ENCODE measurements at places on chromosomes 5 and 9.

- DNase-seq: no peak
These were observed 96.8 kb downstream of the FBXO4 start for GRCh38 chr5:42021923-42022322.

DNA sequence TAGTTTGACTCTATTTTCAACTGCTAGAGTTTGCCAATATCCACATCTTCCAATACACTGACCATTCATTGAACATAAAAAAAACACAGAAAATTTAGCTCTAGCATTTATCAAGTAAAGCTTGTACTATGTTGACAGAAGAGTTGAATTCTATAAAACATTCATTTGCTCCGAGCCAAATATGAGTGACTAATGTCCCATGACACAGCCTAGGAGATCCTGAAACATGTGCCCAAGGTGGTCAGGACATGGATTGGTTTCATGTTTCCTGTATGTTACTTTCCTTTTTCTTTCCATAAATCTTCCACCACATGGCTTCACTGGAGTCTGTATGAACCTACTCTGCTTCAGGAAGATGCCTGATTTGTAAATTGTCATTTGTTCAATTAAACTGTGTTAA, 122.4 kb upstream of the PRDM9 start:
- DNase-seq: no peak

GRCh38 chr9:128611600-128612394, 44.9 kb downstream of the DYNC2I2 start:
- DNase-seq: no peak

DNA sequence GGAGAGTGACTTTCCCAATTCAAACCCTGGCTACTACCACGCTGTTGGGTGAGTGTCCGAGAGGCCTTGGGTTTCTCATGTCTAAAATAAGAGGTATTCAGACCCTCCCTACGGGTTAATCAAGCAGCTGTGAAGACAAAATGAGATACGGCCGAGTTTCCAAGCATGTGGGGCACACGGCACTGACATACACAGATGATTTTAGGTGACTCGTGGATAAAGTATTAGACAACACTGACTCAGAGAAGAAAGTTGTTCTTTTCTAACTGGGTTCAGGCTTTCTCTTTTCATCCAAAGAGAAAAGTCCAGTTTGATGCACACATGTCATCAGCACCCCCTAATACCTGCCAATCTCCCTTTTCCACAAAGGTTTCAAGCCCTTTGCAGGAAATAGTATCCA, 15.6 kb downstream of the FOXI1 start:
- DNase-seq: no peak

DNA sequence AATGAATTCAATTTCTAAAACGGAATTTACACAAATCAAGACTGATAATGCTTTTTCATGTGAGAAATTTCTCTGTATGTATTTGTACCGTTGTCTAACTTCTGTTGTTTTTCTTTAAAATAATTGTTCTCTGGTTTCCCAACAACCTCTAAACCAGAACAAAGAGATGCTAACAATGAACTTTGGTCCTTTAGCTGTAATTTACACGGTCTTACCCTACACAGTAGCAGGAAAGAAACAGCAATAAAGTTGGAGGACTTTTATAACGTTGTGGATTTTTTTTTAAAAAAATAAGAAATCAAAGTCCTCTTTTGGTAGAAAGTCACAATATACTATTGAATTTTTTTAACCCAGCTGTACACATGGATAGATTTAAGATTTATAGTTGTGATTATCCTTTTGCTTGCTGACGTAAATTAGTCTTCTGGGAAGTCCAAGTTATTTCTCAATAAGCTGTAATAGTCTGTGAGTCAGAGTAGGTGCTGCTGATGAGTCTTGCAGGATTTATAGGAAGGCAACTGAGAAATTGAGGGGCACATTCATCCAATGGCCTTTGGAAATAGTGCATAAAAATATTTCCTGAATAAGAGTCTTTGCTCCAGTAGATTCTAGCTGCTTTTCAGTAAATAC, 76.8 kb upstream of the PCSK1 start:
- no peak for DNase-seq

- no peak for DNase-seq
These were observed 149.6 kb downstream of the DROSHA start for GRCh38 chr5:31382051-31382878.

DNA sequence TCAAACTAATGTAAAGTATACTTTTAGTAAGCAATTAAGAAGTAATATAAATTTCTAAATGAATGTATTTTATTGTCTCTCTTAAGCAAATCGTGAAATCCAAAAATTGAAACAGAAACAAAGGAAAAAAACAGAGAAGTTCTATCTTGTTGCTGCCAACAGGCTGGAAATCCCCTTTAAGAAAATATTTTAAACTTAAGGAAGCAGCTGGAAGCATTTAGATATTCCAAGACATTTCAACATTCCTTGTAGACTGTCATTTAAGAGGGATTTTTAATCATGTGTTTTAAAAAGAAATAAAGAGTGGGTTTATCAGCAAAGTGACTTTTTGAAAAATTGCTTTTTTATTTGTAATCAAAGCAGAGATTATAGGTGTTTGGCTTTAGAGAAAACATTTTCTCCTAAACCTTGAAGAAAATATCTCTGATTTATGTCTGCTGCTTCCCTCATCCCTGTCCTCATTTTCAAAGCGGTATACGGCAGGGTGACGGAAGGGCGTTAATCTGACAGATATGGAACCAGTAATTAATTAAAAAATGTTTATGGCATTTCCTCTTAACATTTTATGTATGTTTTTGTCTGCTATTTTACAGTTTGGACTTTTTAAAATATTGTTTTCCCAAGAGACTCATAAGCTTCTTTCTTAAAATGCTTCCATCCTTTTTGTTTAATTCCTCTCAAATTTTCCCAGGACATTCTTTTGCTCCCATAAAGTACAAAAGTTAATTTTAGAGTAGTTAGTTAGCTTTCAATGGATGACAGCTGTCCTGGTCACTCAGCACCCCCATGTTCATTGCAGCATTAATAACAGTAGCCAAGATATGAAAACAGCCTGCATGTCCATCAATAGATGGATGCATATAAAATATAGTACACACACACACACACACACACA, 245.6 kb downstream of the LURAP1L start:
- no peak for DNase-seq

DNA sequence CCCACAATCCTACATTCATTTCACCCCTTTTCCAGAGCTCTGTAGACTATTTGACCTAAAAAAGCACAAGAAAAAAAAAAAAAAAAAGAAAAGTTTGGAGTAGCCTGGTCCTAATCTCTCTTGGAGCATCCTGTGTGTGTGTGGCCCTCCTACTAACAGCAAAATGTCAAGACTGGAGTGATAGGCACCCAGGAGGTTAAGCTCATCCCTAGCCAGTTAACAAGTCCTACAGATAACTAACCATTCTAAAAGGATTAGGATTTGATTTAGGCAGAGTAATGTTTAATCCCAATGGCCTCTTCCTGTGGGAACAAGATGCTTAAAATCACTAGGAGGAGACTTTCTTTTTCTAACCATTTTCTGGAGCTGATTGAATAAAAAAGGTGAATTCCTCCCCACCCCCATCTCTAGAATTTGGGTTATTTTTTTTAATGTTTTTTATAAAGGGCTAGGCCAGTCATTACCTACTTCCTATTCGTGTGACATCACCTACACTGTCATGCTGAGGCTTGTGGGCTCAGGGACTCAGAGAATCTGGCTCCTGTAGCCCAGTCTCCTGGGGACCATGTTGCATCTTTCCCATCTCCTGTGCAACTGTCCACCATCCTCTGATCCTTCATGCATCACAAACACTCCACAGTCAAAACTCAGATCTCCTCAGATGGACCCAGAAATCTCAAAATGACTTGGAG, 43.2 kb upstream of the NR3C1 start:
- no peak for DNase-seq

- no peak for DNase-seq
These were observed 2309.8 kb upstream of the WWC1 start for GRCh38 chr5:165981671-165982070.

DNA sequence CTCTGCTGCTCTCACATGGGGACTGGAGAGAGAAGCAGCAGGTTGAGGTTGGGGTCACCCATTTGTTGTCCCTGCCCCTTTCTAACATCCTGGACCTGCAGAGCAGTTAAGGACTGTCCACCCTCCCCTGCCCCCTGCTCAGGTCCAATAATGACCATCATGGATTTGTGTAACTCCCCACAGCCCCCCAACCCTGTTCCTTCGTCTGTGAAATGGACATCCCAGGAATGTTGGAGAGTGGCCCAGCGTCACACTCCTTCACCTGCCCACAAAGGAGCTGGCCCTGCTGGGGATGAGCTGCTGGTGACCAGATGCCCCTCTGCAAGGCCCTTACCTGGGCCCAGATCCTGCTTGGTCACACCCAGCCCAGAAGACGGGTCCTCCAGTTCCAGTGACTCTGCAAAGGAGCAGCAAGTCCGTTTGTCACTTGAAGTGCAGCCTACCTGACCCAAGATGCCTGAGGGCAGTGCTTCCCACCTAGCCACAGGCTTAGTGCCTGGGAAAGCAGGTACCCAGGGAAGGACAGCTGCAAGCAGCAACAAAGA, 10.4 kb downstream of the CD74 start:
- no peak for DNase-seq

GRCh38 chr5:80764786-80765185, 110.0 kb upstream of the DHFR start:
- no peak for DNase-seq

DNA sequence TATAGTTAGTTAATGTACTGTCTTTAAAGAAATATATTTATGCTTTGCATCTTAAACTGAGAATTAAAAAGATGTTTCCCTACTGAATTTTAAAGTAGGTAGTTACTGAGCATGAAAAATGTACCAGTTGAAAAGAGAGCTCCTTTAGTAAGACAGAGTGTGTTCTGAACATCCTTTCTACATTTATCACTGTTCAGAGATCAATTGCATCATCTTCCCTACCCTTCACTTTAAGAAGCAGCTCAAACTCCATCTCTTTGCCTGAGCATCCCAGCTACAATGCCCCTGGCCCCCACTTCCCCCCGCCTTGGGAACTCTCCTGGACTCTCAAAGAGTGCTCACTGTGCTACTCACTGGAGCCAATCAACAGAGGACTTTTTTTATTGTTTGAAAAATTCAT, 164.7 kb downstream of the GNAQ start:
- no peak for DNase-seq

- no peak for DNase-seq
These were observed 59.9 kb downstream of the PBX3 start for GRCh38 chr9:125807079-125807478.

DNA sequence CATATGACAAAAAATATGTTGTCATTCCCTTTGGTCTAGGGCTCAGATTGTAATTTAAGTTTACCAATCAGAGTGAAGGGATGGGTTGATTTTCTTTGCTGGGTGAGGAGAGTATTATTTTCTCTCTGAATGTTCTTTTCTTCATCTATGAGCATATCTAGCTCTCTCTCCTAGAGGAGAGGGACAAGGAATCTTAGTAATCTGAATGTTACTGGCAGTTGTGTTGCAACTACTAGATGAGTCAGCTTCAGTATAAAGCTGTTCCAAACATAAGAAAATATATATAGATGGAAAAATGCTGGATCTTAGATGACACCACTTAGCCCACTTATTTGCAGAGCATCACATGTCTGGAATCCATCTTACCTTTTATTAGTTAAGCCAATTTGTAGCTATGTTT, 259.3 kb downstream of the TUSC1 start:
- DNase-seq: no peak

DNA sequence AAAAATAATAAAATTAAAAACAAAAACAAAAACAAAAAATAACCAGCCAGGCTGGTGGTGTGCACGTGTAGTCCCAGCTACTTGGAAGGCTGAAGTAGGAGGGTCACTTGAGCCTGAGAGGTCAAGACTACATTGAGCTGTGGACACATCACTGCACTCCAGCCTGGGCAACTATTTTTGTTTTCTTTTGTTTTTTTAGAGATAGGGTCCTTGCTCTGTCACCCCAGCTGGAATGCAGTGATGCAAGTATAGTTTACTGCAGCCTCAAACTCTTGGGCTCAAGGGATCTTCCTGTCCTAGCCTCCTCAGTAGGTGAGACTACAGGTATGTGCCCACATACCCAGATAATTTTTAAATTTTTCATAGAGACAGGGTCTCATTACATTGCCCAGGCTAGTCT, 80.6 kb downstream of the CEMIP2 start:
- DNase-seq: no peak

DNA sequence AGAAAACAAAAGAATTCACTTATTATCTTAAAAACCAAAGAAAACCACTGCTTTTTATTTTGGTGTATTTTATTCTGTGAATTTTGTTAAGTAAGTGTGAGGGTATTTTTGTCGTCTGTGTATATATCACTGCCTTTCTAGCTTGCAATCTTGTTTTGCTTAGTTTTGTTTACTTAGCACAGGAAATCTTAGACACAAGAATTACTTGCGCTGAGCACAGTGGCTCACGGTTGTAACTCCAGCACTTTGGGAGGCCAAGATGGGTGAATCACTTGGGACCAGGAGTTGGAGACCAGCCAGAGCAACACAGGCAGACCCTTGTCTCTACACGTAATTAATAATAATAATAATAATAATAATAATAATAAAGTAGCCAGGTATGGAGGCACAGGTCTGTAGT, 230.3 kb downstream of the PAPPA start:
- no peak for DNase-seq

DNA sequence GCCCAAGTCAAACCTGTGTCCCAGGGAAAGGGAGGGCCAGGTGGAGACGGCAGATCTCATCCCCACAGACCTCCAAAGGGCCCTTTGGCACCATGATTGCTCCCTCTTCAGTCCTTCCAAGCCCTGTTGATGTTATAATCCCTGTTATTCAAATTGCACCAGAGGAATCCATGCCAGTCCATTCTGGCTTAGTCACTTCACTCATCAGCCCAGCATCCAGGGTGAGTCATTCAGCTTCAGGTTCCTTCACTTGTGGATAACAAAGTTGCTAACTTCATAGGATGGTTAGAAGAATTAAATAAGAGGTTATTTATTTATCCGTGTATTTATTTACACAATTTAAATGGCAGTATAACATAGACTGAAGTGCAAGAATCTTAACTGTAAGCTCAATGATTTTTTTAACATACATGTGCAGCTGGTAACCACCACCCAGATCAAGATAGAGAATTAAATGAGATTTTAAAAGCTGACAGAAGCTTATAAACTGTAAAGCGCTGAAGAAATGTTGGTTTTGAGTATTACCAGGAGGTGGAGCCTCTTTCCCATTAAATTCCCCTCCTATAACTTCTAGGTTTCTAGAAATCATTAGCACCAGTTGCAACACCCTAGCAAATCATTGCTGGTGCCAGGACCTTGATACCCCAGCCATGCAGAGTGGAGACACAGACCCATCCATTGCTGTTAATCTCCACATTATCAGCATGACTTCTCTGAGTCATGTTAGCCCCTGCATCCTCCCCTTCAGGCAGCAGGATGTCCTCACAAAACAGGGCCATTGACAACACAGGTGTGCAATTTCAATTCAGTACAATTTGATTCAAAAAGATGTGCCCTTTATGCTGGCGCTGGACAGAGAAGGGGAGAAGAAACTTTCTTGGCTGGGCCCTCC, 77.4 kb downstream of the SEC61B start:
- no peak for DNase-seq

DNA sequence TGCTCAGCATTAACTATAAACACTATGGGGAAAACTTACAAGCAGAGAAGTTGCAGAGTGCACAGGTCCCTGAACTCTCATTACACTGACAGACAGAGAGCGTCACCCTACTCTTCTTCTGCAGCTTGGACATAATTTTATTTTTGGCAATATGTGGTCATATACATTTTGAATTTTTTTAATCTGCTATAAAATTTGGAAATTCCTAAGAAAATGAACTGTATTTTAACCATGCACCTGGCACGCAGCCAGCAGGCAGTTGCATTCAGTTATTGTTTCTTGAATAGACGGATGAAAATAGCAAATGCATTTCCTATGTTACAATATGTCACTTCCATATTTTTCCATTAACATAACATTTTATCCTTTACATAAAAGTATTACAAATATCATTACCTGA, 100.2 kb downstream of the SLC25A46 start:
- no peak for DNase-seq

- no peak for DNase-seq
These were observed 324.0 kb downstream of the PARP8 start for GRCh38 chr5:50990296-50990924.
